ENCODE measurements at places on chromosomes 6 and 20. TPM values are rescaled to one million over a fixed set of nuclear protein-coding genes. Genes with fewer than 3 reads are reported as not detected.

DNA sequence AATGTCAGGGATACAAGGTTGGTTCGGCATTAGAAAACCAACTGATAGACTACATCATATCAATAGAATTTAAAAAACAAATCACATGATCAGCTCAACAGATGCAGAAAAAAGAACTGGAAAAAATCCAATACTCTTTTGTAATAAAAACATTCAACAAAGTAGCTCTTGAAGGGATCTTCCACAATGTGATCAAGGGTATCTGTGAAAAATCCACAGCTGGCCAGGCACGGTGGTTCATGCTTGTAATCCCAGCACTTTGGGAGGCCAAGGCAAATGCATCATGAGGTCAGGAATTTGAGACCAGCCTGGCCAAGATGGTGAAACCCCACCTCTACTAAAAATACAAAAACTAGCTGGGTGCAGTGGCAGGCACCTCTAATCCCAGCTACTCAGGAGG is 63.1 kb downstream of the ASCC3 start:
- H3K27me3 ChIP-seq, result no peaks in the 10 kb centered on the region
- H3K4me3 ChIP-seq, result no peak overlapping the region
- peaks cover 6% of the 10 kb centered on the region for H3K4me1 ChIP-seq
- H3K27ac ChIP-seq, result no peak overlapping the region

- peaks cover 2% of the 10 kb centered on the region for H3K4me1 ChIP-seq
- no peaks in the 10 kb centered on the region for H3K36me3 ChIP-seq
- no peak overlapping the region for H3K27ac ChIP-seq
- DNase-seq, result no peak
- peaks cover 29% of the 10 kb centered on the region for H3K27me3 ChIP-seq
- H3K4me3 ChIP-seq, result no peak overlapping the region
These were observed 83.3 kb upstream of the QKI start for GRCh38 chr6:163331245-163331644.

GRCh38 chr20:9269280-9269971 is 200.5 kb downstream of the PLCB4 start:
- no peaks in the 10 kb centered on the region for H3K36me3 ChIP-seq
- no peak overlapping the region for H3K27ac ChIP-seq
- no peak for DNase-seq

Gene WFDC5
- not detected for total RNA-seq

DNA sequence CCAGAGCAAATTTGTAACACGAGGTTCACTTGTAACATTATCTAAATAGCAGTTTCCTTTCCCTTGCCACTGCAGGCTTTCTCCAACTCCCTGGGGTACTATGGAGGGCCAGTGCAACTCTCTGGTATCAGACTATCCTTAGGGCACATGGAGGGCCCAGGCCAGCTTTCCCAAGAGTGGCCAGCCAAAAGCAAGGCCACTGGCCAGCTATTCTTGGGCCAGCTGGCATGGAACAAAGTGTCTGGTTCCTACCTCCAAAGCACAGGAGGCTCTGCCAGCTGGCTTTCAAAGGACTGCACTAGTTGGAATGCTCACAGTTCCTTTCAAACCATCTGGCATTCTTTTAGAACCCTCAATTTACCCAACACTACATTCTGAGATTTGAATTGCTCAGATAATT is 8.7 kb downstream of the RNF24 start:
- H3K27me3 ChIP-seq, result no peaks in the 10 kb centered on the region
- H3K4me1 ChIP-seq, result peaks cover 33% of the 10 kb centered on the region
- no peak for DNase-seq
- no peak overlapping the region for H3K4me3 ChIP-seq

- no peaks in the 10 kb centered on the region for H3K36me3 ChIP-seq
- DNase-seq, result no peak
- H3K4me3 ChIP-seq, result no peak overlapping the region
- H3K4me1 ChIP-seq, result no peaks in the 10 kb centered on the region
These were observed 277.9 kb upstream of the BMP2 start for GRCh38 chr20:6489361-6490171.

Gene PPP1R16B
- total RNA-seq, result 45.6 TPM

- no peaks in the 10 kb centered on the region for H3K36me3 ChIP-seq
- H3K27me3 ChIP-seq, result no peaks in the 10 kb centered on the region
- H3K4me1 ChIP-seq, result no peaks in the 10 kb centered on the region
- H3K4me3 ChIP-seq, result no peak overlapping the region
- no peak overlapping the region for H3K27ac ChIP-seq
These were observed 270.7 kb downstream of the EYS start for GRCh38 chr6:65436281-65436680.

Gene TCP11
- not detected for total RNA-seq

- H3K36me3 ChIP-seq, result no peaks in the 10 kb centered on the region
- no peaks in the 10 kb centered on the region for H3K4me1 ChIP-seq
- H3K27me3 ChIP-seq, result no peaks in the 10 kb centered on the region
- no peak overlapping the region for H3K4me3 ChIP-seq
These were observed 63.6 kb downstream of the RIPOR3 start for GRCh38 chr20:50627747-50628146.

Gene SIRPD
- not detected for total RNA-seq

GRCh38 chr6:111792241-111792640 is 81.0 kb downstream of the FYN start:
- peak overlapping the region; percentile 59 for H3K4me3 ChIP-seq
- H3K27ac ChIP-seq, result no peak overlapping the region
- H3K4me1 ChIP-seq, result peaks cover 60% of the 10 kb centered on the region
- DNase-seq, result no peak
- no peaks in the 10 kb centered on the region for H3K27me3 ChIP-seq

DNA sequence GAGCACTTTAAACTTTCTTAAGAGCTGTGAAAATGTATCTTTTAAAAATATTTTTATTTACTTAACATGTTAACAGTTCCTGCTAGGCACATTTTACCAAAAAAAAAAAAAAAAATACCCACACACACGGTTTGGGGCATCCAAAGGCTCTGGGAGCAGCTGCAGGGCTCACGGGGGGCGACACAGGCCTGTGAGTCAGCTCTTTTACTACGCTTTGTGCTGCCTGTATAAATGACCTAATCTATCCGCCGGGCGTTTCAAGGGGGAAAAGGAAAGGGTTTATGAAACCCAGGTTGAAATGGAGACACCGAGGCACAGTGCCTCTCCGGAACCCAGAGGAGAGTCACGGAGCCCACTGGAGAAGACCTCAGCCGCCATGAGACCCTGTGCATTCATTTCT is 40.4 kb downstream of the DLL1 start:
- no peak overlapping the region for H3K4me3 ChIP-seq
- peaks cover 2% of the 10 kb centered on the region for H3K4me1 ChIP-seq
- H3K27ac ChIP-seq, result no peak overlapping the region
- peaks cover 40% of the 10 kb centered on the region for H3K27me3 ChIP-seq

GRCh38 chr6:30325150-30325872 is 1.4 kb upstream of the TRIM39 start:
- peak overlapping the region; percentile 96 for H3K4me3 ChIP-seq
- H3K4me1 ChIP-seq, result peaks cover 50% of the 10 kb centered on the region
- no peaks in the 10 kb centered on the region for H3K27me3 ChIP-seq
- DNase-seq, result peak; percentile 54
- peak overlapping the region; percentile 98 for H3K27ac ChIP-seq

GRCh38 chr6:164097551-164098398 is 683.3 kb downstream of the QKI start:
- H3K27ac ChIP-seq, result no peak overlapping the region
- H3K4me3 ChIP-seq, result no peak overlapping the region
- no peaks in the 10 kb centered on the region for H3K27me3 ChIP-seq
- no peaks in the 10 kb centered on the region for H3K4me1 ChIP-seq

Gene VSTM2L
- not detected for total RNA-seq

DNA sequence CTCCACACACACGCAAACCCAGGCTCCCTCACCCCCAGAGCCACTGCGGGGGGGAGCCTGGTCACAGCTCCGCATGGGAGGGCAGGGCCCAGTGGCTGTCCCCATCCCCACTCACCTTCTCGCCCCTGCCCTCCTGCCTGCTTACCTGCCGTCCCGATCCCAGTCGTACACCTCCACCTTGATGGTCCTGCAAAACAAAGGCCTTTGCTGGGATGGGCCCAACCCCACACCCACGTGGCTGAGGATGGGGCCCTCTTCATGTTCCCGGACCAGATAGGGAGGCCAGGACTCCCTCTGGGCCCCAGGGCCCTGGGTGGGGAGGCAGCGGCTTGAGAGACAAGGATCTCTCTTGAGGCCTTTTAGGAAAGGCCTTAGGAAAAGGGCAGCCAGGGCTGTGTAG is 67.6 kb downstream of the RAB44 start:
- H3K36me3 ChIP-seq, result no peaks in the 10 kb centered on the region
- peaks cover 21% of the 10 kb centered on the region for H3K4me1 ChIP-seq
- DNase-seq, result no peak
- H3K27me3 ChIP-seq, result no peaks in the 10 kb centered on the region
- no peak overlapping the region for H3K4me3 ChIP-seq

DNA sequence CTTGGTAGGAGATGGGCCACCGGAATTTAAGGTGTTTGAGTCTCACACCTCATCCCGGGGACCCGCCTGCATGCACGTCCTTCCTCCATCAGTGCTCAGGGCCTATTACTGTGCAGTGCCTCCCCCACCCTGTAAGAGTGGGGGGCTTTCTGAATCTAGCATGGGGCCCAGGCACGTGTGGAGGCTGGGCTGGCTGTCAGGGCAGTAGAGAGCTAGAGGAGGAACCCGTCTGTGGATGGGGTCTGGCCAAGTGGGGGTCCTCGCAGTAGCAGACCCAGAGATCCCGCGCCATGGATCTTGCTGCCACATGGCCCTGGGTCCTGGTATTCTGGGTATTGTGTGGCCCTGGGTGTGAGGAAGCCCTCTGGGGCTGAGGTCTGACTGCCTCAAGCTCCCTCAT is 42.9 kb downstream of the SRC start:
- H3K27ac ChIP-seq, result no peak overlapping the region
- H3K36me3 ChIP-seq, result no peaks in the 10 kb centered on the region
- peaks cover 5% of the 10 kb centered on the region for H3K4me1 ChIP-seq
- no peak for DNase-seq

Gene HRH3
- not detected for total RNA-seq

- H3K27ac ChIP-seq, result no peak overlapping the region
- H3K4me1 ChIP-seq, result no peaks in the 10 kb centered on the region
- peaks cover 2% of the 10 kb centered on the region for H3K36me3 ChIP-seq
These were observed 296.7 kb downstream of the TFAP2C start for GRCh38 chr20:56925831-56926170.

GRCh38 chr20:23240519-23240918 is 110.1 kb upstream of the NXT1 start:
- no peaks in the 10 kb centered on the region for H3K36me3 ChIP-seq
- no peak for DNase-seq
- H3K27ac ChIP-seq, result no peak overlapping the region
- H3K27me3 ChIP-seq, result peaks cover 14% of the 10 kb centered on the region
- H3K4me1 ChIP-seq, result no peaks in the 10 kb centered on the region

- no peak overlapping the region for H3K4me3 ChIP-seq
- peak overlapping the region; percentile 37 for H3K27ac ChIP-seq
- peaks cover 4% of the 10 kb centered on the region for H3K36me3 ChIP-seq
- H3K4me1 ChIP-seq, result peaks cover 9% of the 10 kb centered on the region
These were observed 100.2 kb upstream of the KCNG1 start for GRCh38 chr20:51122931-51123658.

Gene PRRT1
- 0.50 TPM for total RNA-seq

Gene VWA7
- total RNA-seq, result 2.9 TPM

- peaks cover 23% of the 10 kb centered on the region for H3K4me1 ChIP-seq
- peaks cover 9% of the 10 kb centered on the region for H3K36me3 ChIP-seq
- no peak overlapping the region for H3K4me3 ChIP-seq
- no peak for DNase-seq
- H3K27ac ChIP-seq, result no peak overlapping the region
These were observed 3.8 kb downstream of the ULBP1 start for GRCh38 chr6:149967591-149967990.

Gene AKAP7
- total RNA-seq, result 3.9 TPM

GRCh38 chr20:49581482-49581881 is 13.5 kb upstream of the PTGIS start:
- H3K4me3 ChIP-seq, result no peak overlapping the region
- no peaks in the 10 kb centered on the region for H3K4me1 ChIP-seq
- no peak for DNase-seq
- H3K27me3 ChIP-seq, result peaks cover 36% of the 10 kb centered on the region
- no peak overlapping the region for H3K27ac ChIP-seq

Gene ITPA
- 39.5 TPM for total RNA-seq

Data from T-helper 17 cell (primary cell).